Ovary (tissue), 10 donors: ENCODE measurements at places on chromosomes 4 and X. TPM values are rescaled to one million over a fixed set of nuclear protein-coding genes. Genes with fewer than 3 reads are reported as not detected.

The MAGEE2 gene
- 0.18 TPM for total RNA-seq

The GCNA gene
- total RNA-seq = 0.62 TPM

The ARX gene
- 28.5 TPM for total RNA-seq

The TCP11X2 gene
- total RNA-seq = not detected

The TCEAL7 gene
- total RNA-seq = 22.1 TPM

The CDS1 gene
- 8.7 TPM for total RNA-seq

The VEGFC gene
- total RNA-seq = 10.3 TPM

The AFM gene
- not detected for total RNA-seq

The NHS gene
- 7.0 TPM for total RNA-seq

The CC2D2A gene
- total RNA-seq = 14.0 TPM

DNA sequence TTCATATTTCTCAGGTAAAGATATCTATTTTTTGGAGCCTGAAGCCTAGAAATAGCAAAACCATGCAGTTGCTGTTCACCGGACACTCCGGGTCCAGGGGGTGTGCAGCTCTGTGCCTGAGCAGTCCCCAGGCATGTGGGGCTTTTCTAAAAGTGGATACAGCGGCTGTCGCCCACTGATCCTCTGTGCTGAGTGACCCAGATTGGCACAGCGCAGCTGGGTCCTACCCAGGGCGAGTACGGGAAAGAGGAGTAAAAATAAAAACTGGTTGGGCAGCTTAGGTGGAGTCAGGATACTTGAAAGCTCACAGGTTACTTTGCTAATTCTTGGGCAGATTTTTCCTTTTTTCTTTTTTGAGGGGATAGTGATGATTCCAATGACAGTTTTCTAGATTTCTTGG lies 118.8 kb downstream of the UCHL1 start:
- DNase-seq = no peak

- no peak for DNase-seq
Measured at GRCh38 chr4:22187203-22187820, 238.7 kb upstream of the KCNIP4 start.

DNA sequence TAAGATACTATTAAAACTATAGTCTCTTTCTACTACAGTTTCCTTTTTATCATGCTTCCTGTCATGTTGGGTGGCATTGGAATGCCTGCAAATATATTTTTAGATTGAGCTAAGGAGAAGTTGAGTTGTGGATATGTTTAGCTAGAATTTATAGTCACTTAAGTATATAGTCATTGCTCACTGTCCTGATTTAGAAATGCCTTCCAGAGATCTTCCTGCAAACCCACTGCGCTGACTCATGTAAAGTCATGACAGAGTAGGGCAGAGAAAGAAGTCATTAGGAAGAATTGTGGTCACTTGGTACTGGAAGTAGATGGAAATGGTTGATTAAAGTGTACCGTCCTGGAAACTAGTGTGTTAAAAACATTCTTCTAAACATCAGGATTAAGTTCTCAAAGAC lies 490.3 kb upstream of the PABPC4L start:
- no peak for DNase-seq

- DNase-seq = no peak
Measured at GRCh38 chrX:56576721-56577120, 13.3 kb downstream of the UBQLN2 start.

DNA sequence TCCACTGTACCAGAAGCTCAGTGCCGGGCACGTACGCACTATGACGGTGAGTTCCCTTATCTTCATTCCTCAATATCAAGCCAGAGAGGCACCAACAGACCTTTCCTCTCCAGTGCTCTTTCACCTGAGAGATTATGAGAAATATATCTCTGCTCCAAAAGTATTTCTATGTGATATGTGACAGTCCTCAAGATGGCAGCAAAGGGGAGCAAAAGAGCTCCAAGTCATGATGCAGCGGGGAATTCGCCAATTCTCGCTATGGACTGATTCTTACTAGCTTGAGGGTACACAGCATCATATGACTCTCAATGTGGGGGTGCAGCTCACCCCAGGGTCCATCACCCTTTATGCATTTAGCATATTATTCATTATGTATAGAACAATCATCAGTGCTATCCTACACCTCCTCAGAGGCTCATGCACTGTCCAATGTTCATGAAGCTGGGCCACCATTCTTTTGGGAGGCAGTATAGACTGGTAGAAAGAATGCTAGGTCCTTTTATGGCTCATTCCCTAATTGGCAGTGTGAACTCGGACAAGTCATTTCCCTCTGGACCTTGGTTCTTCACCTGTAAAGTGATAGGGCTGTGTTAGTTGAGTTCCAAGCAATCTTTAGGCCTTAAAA lies 12.8 kb upstream of the IQSEC2 start:
- no peak for DNase-seq

DNA sequence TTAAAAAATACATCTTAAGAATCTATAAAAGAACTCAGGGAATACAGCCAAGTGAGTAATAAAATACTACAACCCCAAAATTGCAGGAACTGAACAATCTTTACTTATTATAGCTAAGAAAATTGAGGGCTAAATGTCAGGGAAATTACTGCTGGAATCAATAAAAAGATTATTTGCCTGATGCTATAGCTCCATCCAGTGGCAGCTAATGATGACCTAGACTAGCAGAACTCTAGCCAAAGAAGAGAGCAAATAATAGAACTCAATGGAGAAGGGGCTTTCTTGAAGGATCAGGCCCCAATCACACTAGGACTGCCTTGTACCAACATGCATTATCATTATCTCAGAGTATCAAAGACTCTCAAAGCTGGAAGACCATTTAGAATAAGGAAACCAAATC lies 85.0 kb upstream of the FAM241A start:
- DNase-seq = no peak

DNA sequence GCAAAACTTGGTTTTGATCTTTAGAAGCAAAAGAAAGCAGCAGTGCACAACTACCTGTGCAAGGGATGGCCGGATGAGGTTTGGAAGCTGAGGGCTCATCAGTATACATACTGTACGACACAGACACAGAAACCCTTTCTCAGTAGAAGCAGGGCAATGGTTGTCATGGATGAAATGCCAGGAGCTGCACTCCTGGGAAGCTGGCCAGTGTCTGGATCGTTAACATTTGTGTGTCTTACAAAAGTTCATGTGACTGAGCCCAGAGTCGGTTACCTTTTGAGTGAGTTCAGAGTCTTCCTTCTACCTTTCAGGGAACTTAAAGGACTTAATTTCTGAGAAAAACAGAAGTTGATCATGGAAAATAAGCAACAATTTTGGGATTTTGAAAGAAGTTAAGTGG lies 230.3 kb downstream of the APBB2 start:
- DNase-seq = peak; percentile 23

DNA sequence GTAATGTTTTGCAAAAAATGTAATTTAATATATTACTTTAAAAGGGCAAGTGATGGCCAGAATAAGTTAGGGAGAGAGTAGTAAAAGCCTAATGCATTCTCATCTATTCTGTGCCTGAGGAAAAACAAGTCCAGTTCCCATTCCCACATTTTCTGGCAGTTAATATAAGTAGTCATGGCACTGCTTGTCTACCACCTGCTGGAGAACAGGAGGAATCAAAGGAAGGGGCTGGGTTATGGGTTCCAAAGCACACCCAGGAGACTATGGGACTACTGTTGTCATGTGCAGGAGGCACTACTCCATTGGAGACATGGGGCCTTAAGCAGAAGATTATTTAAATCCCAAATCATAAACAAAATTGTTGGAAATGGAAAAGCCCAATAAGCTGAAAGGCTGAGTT lies 2618.6 kb downstream of the ARAP2 start:
- DNase-seq = no peak

- DNase-seq = no peak
Measured at GRCh38 chrX:142040906-142041305, 137.2 kb downstream of the MAGEC1 start.

GRCh38 chrX:1442016-1442665 lies 10.6 kb downstream of the ASMTL start:
- no peak for DNase-seq

GRCh38 chr4:15964159-15964558 lies 1.2 kb upstream of the FGFBP2 start:
- DNase-seq = no peak

- DNase-seq = no peak
Measured at GRCh38 chr4:108399610-108400265, 220.6 kb upstream of the RPL34 start.

DNA sequence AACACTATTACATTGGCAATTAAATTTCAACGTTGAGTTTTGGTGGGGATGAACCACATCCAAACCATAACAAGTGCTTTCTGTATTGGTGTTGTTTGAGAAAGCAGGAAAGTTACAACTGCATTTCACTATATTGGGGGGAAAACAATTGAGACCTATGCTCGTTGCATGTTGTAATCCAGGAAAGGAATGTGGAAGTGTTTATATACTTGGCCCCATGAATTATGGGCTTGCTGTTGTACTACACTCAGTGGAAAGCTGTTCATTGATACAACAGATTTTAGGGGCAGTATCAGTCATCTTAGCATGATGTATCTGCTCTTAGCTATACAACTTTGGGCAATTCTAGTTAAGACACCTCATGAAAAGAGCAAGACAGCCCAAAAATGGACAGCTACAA lies 52.4 kb downstream of the KLHL5 start:
- no peak for DNase-seq

- no peak for DNase-seq
Measured at GRCh38 chrX:36414056-36414455, 494.5 kb downstream of the CFAP47 start.

GRCh38 chr4:173182403-173182802 lies 13.8 kb downstream of the GALNT7 start:
- no peak for DNase-seq

DNA sequence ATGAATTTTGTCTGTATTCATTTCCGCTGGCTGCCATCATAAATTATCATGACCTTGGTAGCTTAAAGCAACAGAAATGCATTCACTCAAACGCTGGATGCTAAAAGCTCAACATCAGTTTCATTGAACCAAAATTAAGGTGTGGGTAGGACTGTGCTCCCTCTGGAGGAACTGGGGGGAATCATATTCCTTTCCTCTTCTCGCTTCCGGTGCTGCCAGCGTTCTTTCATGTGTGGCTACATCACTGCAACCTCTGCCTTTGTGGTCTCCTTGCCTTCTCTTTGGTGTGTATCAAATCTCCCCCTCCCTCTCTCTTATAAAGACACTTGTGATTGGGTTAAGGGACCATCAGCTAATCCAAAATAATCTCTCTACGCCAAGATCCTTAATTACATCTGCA lies 39.5 kb downstream of the NEIL3 start:
- no peak for DNase-seq

- DNase-seq = no peak
Measured at GRCh38 chrX:114906984-114907510, 110.4 kb downstream of the IL13RA2 start.

DNA sequence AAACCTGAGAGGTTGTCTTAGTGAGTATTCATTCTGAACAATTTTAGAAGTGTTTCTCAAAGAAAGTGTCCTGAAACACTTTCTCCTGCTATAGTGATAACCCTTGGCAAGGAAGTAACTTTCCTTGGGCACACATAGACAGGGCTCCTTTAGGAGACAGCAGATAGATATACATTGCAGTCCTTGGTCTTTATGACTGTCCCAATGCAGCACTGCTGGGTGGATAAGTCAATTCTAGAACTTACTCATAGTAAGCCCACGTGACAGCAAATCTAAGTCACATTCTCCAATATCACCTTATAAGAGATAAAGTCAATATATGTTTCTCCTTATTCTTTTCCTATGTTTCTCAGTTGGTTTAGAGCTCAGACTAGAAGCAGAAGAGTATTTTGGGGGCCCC lies 46.7 kb downstream of the GPRASP3 start:
- no peak for DNase-seq

GRCh38 chrX:103376979-103377324 lies 614 bp downstream of the BEX3 start:
- DNase-seq = peak; percentile 49

DNA sequence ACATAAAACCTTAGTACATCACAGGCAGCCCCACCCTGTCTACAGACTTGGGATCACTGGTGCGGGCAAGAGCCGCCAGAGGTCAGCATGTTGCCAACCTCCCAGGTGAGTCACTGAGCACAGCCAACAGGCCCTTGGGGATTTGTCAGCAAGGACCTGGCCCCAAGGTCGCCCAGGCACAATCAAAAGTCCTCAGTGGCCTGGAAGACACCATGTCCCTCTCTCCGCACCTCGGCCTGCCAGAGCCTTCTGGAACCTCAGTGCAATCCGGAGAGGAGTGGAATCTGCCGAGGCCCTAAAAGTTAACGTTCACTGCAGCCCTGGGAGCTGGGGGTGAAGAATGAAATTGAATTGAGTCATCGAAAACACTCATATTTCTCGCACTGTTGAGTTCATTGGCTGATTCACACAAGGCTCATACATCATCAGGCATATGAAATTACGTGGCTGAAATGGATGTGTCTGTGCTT lies 74.3 kb downstream of the WFS1 start:
- DNase-seq = no peak

GRCh38 chr4:52588771-52589591 lies 70.1 kb downstream of the USP46 start:
- no peak for DNase-seq
